Activated B cell treated with CpG ODN at 0.5 μM for 24 hours (primary cell): ENCODE measurements at places on chromosomes 16 and 17. TPM values are rescaled to one million over a fixed set of nuclear protein-coding genes. Genes with fewer than 3 reads are reported as not detected.

DNA sequence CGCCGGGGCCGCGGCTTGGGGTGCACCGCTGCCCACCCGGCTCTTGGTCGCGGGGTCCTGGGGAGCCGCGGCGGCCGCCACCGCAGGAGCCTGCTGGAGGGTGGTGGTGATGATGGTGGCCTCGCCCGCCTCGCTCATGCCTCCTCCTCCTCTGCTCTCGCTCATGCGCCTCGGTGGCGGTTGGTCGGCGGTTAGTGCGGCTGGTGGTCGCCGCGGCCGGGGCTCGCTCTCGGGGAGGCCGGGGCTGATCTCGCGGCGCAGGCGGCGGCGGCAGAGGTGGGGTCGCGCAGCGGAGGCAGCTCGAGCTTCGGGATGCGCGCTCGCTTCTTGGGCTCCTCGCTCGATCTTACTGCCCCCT lies 41.6 kb downstream of the AHSP start:
- no peak for DNase-seq

DNA sequence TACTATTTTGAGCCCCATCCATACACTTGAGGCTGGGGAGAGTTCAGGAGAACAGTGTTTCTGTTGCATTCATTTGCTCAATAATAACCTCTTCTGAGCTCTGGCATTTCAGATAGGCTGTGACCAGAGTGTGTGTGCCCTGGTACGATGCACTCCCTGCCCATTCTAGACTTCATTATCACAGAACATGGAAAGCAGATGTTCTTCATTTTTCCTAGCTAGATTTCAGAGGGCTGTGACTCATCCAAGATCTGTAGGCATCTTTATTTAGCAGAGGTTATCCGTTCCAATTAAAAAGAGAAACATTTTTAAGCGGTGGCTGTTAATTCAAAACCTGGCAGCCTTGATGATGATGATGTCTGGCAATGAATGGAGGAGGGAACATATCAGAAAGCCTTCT lies 228.8 kb upstream of the EEF2KMT start:
- no peak for DNase-seq

GRCh38 chr16:88561485-88562359 lies 8.5 kb upstream of the ZC3H18 start:
- DNase-seq: peak; percentile 49

DNA sequence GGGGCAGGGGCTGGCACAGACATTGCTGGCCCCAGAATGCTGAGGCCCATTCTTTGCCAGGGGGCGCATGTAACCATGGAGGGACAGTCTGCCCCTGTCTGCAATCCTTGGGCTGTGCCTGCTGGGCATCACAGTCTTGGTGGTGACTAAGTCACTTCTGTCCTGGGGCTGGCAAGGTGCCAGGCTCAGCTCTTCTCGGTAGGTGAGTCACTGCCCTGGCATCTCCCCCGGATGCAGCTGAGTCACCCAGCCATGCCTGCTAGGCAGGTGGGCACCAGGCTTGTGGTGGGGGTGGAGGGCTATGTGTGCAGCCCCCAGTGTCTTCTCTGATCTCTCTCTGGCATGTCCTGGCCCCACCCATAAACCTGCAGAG lies 5.6 kb downstream of the RARA start:
- DNase-seq: peak; percentile 74

The KRTAP2-2 gene
- not detected in 2 replicates for total RNA-seq

- no peak for DNase-seq
Measured at GRCh38 chr16:58121132-58121531, 8.0 kb downstream of the CFAP20 start.

DNA sequence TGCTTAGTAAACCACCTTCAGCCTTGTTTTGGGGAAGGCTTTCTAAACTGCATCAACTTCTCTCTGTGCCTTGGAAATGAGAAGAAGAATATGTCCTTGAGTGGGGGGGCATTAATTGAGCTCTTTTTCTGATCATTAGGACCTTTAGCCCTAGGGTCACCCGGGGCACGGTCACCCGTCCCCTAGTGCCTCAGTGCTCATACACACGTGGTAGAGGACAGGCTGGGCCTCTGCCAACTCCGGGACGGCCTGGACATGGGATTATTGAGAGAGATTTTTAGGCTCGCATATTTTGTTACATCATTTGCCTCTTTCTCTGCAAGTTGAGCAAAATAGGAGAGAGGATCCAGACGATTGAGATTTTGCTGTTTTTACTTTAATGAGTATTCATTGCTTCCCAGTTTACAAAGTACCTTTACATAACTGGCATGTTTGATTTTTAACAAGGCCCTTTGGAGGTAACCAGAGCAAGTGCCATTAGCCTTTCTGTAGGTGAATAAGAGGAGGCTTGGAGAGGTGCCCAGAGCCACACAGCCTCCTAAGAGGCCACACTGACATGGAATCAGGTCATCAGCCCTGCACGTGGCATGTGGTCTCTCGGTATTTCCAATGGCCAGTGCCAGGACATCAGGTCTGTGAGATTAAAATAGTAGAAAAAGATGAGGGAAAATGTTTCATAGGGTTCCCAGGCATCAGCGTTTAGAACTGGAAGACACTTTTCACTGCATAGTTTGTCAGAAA lies 11.1 kb downstream of the PMM2 start:
- no peak for DNase-seq

DNA sequence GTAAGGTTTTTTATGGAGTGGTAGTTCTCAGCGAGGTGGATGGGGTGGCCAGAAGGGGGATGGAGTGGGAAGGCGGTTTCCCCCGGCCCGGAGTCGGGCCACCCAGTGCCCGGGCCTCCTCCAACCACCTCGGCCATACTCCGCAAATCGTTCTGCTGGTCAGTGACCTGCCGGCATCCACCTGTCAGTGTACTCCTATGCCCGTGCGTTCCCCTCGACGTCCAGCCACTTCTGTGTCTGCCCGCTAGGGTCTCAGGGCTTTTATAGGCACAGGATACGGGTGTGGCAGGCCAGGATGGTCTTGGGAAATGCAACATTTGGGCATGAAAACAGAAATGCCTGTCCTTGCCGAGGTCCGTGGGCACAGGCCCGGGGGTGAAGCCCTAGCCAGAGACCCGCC lies 19.3 kb upstream of the ASGR2 start:
- DNase-seq: no peak

The TBC1D3G gene
- total RNA-seq: not detected in 2 replicates

DNA sequence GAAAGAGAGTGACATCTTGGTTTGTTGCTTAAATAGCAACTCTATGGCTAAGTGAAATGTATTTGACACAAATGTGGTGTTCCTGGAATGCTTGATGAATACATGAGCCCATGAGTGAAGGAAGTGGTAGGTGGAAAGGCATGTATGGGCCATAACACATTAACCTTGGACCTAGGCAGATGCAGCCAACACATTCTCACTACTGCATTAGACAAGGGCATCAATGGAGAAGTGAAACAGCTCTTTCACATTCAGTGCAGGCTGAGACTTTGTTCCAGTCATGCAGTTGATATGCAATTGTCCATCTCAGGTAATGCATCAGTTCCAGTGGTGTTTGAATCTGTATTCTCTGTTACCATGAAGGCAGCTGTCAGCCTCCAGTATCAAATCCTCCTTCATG lies 133.6 kb downstream of the HS3ST3B1 start:
- DNase-seq: no peak

DNA sequence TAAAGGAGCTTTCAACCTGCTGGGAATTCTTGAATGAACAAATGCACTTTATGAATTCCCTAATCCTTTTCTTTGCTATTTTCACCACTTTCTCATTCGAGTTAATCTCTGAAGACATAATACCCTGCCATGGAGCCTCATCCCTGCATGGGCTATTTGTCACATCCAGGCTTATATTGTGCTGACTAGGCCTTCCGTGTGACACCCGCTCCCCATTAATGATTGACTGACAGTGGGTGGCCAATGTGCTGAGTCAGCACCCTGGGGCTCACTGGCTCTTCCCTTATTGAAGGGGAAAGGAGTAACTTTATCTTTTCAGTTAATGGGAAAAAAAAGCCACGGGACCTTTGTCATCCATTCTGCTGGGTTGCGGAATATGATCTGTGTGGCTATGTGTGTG lies 1024.8 kb upstream of the EEF2KMT start:
- DNase-seq: no peak

DNA sequence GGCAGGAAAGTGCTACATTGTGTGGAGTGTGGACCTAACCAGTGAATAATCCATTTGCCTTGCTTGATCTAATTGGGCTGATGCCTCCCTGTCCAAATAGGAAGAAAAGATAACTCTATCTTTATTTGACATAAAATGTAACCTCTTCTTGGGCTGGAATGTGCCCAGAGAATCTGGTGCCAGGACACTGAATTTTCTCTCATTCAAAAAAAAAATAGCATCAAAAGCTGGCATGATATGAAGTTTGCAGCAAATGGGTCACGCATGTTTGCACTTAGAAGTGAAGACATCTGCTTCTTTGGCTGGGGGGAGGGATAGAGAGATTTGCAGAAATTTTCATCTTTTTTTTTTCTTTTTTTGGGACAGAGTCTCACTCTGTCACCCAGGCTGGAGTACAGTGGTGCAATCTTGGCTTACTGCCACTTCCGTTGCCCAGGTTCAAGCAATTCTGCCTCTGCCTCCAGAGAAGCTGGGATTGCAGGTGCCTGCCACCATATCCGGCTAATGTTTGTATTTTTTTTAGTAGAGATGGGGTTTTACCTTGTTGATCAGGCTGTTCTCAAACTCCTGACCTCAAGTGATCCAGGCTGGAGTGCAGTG lies 478.2 kb upstream of the EEF2KMT start:
- DNase-seq: no peak

The CA7 gene
- not detected in 2 replicates for total RNA-seq

The ERAL1 gene
- 47.6 and 49.2 TPM in 2 replicates for total RNA-seq

GRCh38 chr17:1709971-1710806 lies at the start of gene TLCD2:
Gene TLCD2 (minus strand): TSS chr17:1710377. CDS start chr17:1710242, 135 bp downstream.
- DNase-seq: no peak

DNA sequence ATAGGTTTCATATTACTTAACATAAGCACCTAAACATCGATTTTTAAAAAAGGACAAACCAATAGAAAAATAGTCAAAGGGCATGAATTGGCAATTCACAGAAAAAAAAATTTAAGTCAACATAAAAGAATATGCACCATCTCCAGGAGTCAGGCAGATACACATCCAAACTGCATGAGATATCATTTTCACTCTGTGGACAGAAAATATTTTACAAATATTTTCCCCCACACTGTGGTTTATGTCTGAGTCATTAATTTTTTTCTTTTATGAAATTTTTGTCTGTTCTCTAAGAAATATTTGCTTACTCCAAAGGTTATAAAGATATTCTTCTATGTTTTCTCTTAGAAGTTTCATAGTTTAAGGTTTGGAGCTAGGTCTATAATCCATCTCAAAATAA lies 74.4 kb upstream of the DNAH17 start:
- no peak for DNase-seq

The CAVIN1 gene
- 0.10 and 0.20 TPM in 2 replicates for total RNA-seq

GRCh38 chr16:58906981-58907715 lies 173.0 kb upstream of the GOT2 start:
- no peak for DNase-seq

The CLDN7 gene
- total RNA-seq: 1.1 and 1.8 TPM in 2 replicates

The UTS2R gene
- not detected in 2 replicates for total RNA-seq

DNA sequence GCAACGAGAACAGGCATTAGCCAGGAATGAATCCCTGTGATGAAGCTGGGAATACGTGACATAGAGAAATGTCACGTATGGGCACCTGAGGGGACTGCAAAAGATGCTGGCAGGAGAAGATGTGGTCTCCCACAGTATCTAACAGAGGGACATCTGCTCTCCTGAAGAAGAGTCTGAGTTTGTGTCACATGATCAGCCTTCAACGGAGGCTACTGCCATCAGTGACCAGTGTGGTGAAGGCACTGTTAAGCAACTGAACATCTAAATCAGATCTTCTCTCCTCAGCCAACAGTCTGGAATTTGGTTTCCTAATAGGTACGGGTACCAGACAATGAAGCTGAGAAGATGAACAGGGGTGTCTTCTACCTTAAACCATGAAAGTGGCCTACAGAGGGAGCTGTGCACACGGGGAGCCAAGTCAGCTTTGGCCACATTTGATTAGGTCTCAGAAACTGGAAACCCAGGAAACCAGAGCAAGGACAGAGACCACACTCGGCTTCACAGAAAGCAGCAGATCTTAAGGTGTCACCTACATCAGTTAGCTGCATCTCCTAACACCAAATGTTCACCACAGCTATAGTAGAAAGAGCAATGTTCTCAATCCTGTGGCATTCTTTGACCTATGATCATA lies 41.8 kb downstream of the BRD7 start:
- no peak for DNase-seq

The OR1A1 gene
- not detected in 2 replicates for total RNA-seq

DNA sequence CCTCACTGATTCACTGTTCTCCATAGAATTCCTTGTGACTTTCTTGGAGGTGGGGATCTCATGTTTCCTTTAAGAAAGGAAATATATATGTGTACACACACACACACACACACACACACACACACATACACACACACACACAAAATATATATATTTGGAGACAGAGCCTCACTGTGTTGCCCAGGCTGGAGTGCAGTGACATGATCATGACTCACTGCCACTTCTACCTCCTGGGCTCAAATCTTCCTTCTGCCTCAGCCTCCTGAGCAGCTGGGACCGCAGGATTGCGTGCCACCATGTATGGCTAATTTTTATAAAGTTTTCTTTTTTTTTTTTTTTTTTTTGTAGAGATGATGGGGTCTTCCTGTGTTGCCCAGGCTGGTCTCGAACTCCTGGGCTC lies 45.9 kb downstream of the CDH13 start:
- DNase-seq: no peak

- DNase-seq: no peak
Measured at GRCh38 chr17:9205520-9206409, 184.5 kb downstream of the NTN1 start.

- no peak for DNase-seq
Measured at GRCh38 chr17:35171834-35172233, 22.4 kb downstream of the SLC35G3 start.

The SRCIN1 gene
- 0.24 and 0.35 TPM in 2 replicates for total RNA-seq
